ENCODE measurements at places on chromosomes 5 and 9.

GRCh38 chr9:73640971-73641370 is 489.3 kb downstream of the ANXA1 start:
- DNase-seq, result no peak

- peak; percentile 70 for DNase-seq
Observed at GRCh38 chr9:33446240-33446945, 1.0 kb downstream of the AQP3 start.

- no peak for DNase-seq
Observed at GRCh38 chr5:53884844-53885243, 324.4 kb downstream of the NDUFS4 start.

DNA sequence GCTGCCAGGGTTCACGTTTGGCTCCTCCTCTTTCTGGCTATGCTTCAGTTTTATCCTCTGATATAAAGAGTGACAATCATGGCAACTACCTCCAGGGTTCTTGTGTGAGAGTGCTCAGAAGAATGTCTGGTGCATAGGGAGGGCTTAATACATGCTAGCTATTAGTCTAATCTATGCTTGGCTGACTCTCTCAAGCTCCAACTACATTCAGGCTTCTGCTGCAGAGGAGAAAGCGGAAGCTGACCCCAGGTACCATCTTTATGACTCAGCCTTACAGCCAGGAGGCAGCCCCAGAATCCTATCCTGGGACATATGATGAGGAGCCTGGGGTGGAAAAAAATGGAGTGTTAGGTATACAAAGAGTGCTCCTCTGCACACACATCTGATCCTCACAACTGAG is 32.1 kb upstream of the RASGRF2 start:
- no peak for DNase-seq

DNA sequence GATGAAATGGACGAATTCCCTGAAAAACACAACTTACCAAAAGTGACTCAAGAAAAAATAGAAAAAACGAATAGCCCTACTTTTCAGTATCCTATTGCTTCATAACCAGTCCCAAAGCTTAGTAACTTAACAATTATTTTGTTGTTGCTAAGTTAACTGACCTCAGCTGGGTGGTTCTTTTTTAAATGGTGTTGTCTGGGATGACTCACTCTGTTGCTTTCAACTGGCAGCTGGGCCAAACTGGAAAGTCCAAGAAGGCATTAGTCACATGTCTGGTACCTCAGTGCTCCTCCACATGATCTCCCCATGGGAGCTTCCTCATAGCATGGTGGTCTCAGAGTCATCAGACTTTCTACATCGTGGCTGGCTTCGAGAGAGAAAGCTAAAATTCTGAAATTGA is 47.8 kb upstream of the ADAMTS2 start:
- DNase-seq, result peak; percentile 10

DNA sequence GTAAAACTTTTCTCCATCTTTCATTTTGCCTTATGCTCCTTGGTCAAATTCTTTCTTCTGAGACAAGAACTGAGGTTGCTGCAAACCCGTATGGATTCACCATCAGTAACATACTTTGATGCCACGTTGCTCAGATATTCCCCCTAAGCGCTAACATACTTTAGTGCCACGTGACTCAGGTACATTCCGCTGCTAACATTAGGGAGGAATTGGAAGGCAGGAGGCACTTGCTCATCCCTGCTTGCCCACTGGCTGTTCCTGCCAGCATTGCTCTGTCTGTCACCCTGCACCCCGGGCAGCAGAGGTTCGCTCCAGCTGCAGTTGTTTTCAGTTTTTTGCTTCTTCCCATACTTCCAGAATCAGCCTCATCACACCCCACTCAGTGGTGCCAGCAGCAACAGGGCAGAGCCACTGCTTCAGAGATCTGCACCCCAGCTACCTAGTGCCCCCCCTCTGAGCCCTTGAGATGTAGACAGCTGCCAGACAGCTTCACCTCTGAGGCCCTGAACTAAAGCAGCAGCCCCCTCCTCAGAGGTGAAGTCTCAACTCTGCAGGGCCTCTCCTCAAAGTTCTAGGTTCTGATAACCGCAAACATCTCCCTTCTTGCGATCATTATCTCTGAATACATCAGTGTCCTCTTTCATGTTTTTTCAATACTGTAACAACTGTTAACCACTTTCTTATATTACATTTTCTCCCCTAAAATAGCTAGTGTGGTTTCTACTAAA is 228.0 kb upstream of the KIF2A start:
- DNase-seq, result no peak

All from stimulated activated CD8-positive, alpha-beta memory T cell treated with anti-CD3 and anti-CD28 coated beads, Interleukin-4, amount 100 ng/mL, for 48 hours (primary cell).